ENCODE measurements at places on chromosomes 1 and 21. TPM values are rescaled to one million over a fixed set of nuclear protein-coding genes. Genes with fewer than 3 reads are reported as not detected.
A peak's percentile ranks its signal among the peaks of the same experiment; 100 is the strongest.

DNA sequence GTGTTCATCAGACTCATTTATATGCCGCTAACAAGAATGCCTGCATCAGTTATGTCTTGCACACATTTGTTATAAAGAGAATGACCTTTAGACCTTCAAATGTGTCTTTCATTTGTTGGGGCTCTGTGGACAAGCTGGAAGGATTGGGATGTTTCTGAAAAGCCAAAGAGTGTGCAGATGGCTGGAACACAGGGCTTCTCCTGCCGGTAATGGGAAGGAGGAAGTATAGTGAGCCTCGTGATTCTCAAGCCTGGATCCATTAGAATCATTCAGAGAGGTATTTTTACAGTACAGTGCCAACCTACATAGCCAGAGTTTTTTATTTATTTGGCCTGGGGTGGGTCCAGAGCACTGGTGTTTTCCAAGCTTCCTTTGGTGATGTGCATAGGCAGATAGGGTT lies 40.6 kb upstream of the ATP1A1 start:
- no peaks in the 10 kb centered on the region for H3K27me3 ChIP-seq
- no peaks in the 10 kb centered on the region for H3K4me1 ChIP-seq
- no peak overlapping the region for H3K4me3 ChIP-seq

Gene OR2L13
- not detected for total RNA-seq

DNA sequence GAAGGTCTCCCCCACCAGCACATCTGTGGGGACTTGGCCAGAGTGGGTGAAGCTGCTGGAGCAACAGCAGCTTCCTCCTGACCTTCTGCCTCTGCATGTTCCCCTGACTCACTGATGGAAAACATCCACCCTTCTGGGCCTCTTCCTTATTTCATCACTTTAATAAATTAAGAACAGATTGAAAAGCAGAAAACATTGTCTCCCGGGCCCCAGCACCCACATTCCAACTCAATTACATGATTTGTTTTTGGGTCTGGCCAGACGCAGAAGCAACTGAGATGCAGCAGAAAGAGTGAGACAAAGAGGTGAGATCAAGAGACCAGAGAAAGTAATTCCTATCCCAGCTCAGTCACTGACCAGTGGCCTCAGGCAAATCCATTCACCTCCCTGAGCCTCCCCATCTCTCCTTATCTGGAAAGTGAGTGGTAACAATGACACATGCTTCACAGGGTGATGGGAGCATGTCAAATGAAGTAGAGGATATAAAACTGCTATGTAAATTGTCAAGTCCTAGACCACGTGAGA lies 157.1 kb downstream of the ELAVL4 start:
- H3K27me3 ChIP-seq, result no peaks in the 10 kb centered on the region
- H3K4me3 ChIP-seq, result no peak overlapping the region
- no peak overlapping the region for H3K27ac ChIP-seq
- DNase-seq, result no peak
- no peaks in the 10 kb centered on the region for H3K36me3 ChIP-seq

GRCh38 chr1:84861988-84862644 lies 30.9 kb downstream of the LPAR3 start:
- no peak for DNase-seq
- no peak overlapping the region for H3K27ac ChIP-seq
- H3K27me3 ChIP-seq, result no peaks in the 10 kb centered on the region
- no peaks in the 10 kb centered on the region for H3K4me1 ChIP-seq

DNA sequence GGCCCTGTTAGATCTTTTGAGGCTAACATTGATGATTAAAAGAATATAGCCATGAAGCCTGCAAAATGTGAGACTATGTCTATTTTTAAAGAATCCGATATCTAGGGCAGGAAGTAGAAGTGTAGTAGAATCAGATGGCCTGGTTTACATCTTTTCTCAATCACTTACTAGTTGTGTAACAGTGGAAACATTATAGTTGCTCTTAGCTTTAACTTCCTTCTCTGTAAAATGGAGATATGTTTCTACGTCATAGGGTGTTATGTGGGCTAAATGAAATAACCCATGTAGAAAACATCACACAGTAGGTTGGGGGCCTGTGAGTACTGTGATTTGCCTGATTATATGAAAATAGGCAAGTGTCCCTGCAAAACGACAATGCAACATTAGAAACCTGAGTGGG lies 4.4 kb upstream of the IGFN1 start:
- no peak overlapping the region for H3K27ac ChIP-seq
- no peak for DNase-seq
- H3K4me3 ChIP-seq, result no peak overlapping the region
- no peaks in the 10 kb centered on the region for H3K27me3 ChIP-seq
- H3K4me1 ChIP-seq, result peaks cover 5% of the 10 kb centered on the region
- H3K36me3 ChIP-seq, result no peaks in the 10 kb centered on the region

Gene TNNI3K
- 0.66 TPM for total RNA-seq

DNA sequence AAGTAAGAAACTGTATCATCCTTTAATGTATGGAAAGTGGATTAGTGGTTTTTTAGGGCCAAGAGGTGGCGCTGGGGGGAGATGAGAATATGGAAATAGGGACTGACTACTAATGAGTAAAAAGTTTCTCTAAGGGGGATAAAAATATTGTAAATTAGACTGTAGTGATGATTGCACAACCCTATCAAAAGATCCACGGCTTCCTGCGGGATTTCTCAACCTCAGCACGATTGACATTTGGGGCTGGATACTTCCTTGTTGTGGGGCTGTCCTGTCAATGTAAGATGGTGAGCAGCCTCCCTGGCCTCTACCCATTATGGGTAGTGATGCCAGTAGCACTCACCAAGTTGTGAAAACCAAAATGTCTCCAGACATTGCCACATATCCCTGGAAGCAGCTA lies 36.0 kb upstream of the PRDM2 start:
- H3K4me1 ChIP-seq, result no peaks in the 10 kb centered on the region
- H3K27me3 ChIP-seq, result no peaks in the 10 kb centered on the region
- H3K27ac ChIP-seq, result no peak overlapping the region
- H3K36me3 ChIP-seq, result no peaks in the 10 kb centered on the region
- DNase-seq, result no peak

Gene MROH7
- under 0.01 TPM for total RNA-seq

GRCh38 chr1:220983877-220984635 lies 104.8 kb downstream of the HLX start:
- H3K4me3 ChIP-seq, result no peak overlapping the region
- H3K4me1 ChIP-seq, result no peaks in the 10 kb centered on the region
- no peak for DNase-seq
- no peaks in the 10 kb centered on the region for H3K27me3 ChIP-seq
- H3K36me3 ChIP-seq, result no peaks in the 10 kb centered on the region

DNA sequence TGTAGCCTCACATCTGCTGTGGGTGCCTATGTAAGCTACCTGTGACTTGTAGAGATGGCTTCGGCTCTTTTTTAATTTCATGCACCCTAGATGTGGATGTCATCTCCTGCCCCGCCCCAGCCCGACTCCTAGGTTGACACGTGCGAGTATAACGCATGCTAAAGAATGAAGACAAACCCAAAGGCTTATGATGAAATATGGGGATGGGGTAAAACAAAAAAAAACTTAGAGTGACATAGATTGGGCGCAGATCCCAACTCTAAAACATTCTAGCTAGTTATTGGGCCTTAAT lies 613 bp upstream of the ERO1B start:
- peak overlapping the region; percentile 82 for H3K4me3 ChIP-seq
- H3K36me3 ChIP-seq, result no peaks in the 10 kb centered on the region
- H3K4me1 ChIP-seq, result no peaks in the 10 kb centered on the region

- no peak overlapping the region for H3K27ac ChIP-seq
- H3K27me3 ChIP-seq, result no peaks in the 10 kb centered on the region
- no peak overlapping the region for H3K4me3 ChIP-seq
- no peaks in the 10 kb centered on the region for H3K4me1 ChIP-seq
- H3K36me3 ChIP-seq, result no peaks in the 10 kb centered on the region
- no peak for DNase-seq
These were observed 316.8 kb downstream of the PTBP2 start for GRCh38 chr1:97038410-97038809.

DNA sequence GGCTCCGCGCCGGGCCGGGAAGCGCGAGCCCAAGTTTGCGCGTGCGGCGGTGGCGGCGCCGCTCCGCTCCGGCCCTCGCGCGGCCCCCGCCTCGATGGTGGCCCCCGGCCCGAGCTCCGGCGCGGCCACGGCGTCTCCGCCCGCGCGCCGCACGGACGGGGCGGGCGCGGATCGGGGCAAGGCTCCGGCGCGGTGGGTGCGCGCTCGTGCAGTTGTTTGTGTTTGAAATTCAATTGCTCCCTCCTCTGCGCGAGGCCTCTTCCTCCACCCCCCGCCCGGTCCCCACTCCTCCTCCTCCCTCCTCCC lies at the start of gene HDGF:
Gene HDGF (minus strand): TSS at position 225 of the 306 bp plus-strand sequence. CDS start 246 bp downstream, outside the sequence.
- peak within 1 kb of the TSS; percentile 95 for H3K4me3 ChIP-seq
- no peak for DNase-seq
- H3K36me3 ChIP-seq, result no peaks in the 10 kb centered on the region
- peak within 1 kb of the TSS; percentile 100 for H3K27ac ChIP-seq
- H3K27me3 ChIP-seq, result no peaks in the 10 kb centered on the region

Gene GUCA2A
- not detected for total RNA-seq

DNA sequence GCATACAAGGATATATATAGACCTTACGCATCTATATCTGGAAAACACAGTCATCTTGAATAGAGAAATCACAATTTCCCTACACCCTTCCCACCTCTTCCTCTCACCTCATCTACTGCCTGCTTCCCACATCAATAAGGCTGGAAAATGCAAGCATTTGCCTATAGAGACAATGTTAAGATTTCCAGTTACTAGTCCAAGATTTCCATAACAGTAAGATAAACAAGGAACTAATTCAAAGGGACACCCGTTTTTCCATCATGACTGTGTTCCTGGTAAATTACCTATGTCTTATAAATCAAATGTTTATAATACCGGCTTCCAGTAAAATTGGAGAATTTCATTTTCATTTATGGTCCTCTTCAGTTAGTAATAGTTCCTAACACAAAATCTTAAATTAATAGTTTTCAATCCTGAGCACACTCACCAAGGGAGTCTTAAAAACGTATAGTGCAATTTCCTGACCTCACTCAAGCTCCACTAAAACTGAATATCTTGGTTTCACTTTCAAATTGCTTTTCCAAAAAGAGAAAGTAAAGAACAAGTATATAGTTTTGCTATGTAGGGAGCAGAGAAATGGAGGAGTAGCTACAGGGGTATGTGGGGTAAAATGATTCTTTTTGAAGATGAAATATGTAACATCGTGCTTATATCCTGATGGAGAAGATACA lies 398.7 kb downstream of the PLPP3 start:
- H3K4me1 ChIP-seq, result peaks cover 5% of the 10 kb centered on the region
- no peaks in the 10 kb centered on the region for H3K27me3 ChIP-seq
- peak overlapping the region; percentile 35 for H3K4me3 ChIP-seq
- no peak overlapping the region for H3K27ac ChIP-seq
- DNase-seq, result no peak
- H3K36me3 ChIP-seq, result no peaks in the 10 kb centered on the region

Gene TAF5L
- total RNA-seq, result 13.6 TPM

DNA sequence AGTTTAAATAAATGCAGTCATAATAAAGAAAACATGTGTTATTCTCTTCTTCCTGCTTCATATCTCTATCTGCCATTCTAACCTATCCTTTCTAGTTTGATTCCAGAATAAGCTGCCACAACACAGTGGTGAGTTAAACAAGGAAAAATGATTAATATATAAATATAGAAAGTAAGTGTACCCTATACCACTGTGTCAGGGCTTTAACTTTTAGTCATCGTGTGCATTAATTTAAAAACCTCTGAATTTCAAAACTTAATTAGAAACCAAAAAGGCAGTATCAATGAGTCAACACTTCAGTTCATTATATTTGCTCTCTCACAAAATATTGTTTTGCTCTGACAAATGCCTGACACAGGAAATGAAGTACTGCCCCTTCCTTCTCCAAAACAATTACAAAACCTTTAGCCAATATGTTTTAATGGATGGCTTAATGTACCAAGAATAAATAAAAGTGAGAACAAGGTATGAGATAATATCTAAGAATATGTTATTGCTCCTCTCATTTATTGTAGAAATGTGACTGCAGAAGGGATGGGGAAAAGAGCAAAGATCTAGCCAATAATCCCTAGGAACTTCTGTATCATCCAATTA lies 634.8 kb downstream of the KCNT2 start:
- H3K27me3 ChIP-seq, result no peaks in the 10 kb centered on the region
- no peak overlapping the region for H3K4me3 ChIP-seq
- H3K4me1 ChIP-seq, result no peaks in the 10 kb centered on the region
- no peak for DNase-seq

Gene STYXL2
- not detected for total RNA-seq

GRCh38 chr1:66339944-66340343 lies 194.0 kb upstream of the SGIP1 start:
- H3K27ac ChIP-seq, result no peak overlapping the region
- H3K4me3 ChIP-seq, result no peak overlapping the region
- H3K36me3 ChIP-seq, result no peaks in the 10 kb centered on the region
- no peaks in the 10 kb centered on the region for H3K27me3 ChIP-seq
- H3K4me1 ChIP-seq, result no peaks in the 10 kb centered on the region

DNA sequence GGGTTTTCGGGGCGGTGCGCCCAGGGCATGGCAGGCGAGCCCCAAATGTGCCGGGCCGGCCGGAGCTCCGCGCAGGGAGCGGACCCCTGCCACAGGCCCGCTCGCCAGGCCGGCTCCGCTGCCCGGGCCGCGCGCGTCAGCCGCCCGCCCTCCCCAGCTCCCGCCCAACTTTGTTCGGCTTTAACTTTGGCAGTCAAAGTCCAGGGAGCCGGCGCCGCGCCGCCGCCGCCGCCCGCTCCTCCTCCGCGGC lies 488 bp downstream of the SLC35D1 start:
- peak overlapping the region; percentile 88 for H3K27ac ChIP-seq
- H3K4me3 ChIP-seq, result peak overlapping the region; percentile 91
- no peak for DNase-seq
- no peaks in the 10 kb centered on the region for H3K27me3 ChIP-seq
- H3K36me3 ChIP-seq, result no peaks in the 10 kb centered on the region

GRCh38 chr21:38048167-38048566 lies 131.9 kb upstream of the KCNJ6 start:
- no peaks in the 10 kb centered on the region for H3K27me3 ChIP-seq
- no peak overlapping the region for H3K4me3 ChIP-seq

Gene SPATA17
- 0.77 TPM for total RNA-seq

GRCh38 chr1:115112496-115113375 lies 23.4 kb upstream of the TSPAN2 start:
- no peaks in the 10 kb centered on the region for H3K4me1 ChIP-seq
- no peak overlapping the region for H3K27ac ChIP-seq
- DNase-seq, result no peak

DNA sequence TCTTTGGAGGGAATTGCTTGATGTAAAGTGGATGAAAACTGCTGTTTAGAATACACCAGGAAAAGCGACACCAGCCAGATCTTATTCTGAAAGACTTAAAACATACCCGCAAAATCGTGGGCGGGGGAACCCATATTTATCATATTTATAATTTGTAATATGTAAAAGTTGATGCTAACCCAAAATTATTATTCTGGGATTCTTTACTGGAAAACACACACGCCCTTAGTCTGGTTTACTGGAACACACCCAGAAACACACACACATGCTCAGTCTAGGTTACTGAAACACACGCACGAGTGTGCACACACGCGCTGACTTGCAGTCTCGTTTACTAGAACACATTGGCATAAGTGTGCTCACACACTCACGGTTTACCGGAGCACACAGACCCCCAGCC lies 32.5 kb downstream of the ATP5PO start:
- H3K4me1 ChIP-seq, result no peaks in the 10 kb centered on the region
- no peaks in the 10 kb centered on the region for H3K36me3 ChIP-seq
- no peak overlapping the region for H3K4me3 ChIP-seq
- no peak for DNase-seq

GRCh38 chr1:159140474-159140873 lies 30.9 kb upstream of the CADM3 start:
- H3K4me3 ChIP-seq, result no peak overlapping the region
- H3K4me1 ChIP-seq, result no peaks in the 10 kb centered on the region
- no peak for DNase-seq
- H3K36me3 ChIP-seq, result no peaks in the 10 kb centered on the region

Gene LRRC3
- 0.26 TPM for total RNA-seq

Gene SMG5
- 65.9 TPM for total RNA-seq

Gene TMCO4
- 22.9 TPM for total RNA-seq
